Activated CD4-positive, CD25-positive, alpha-beta regulatory T cell treated with anti-CD3 and anti-CD28 coated beads, Interleukin-2, amount 50 U/mL, for 24 hours (primary cell): ENCODE measurements at places on chromosomes 6 and 20.

DNA sequence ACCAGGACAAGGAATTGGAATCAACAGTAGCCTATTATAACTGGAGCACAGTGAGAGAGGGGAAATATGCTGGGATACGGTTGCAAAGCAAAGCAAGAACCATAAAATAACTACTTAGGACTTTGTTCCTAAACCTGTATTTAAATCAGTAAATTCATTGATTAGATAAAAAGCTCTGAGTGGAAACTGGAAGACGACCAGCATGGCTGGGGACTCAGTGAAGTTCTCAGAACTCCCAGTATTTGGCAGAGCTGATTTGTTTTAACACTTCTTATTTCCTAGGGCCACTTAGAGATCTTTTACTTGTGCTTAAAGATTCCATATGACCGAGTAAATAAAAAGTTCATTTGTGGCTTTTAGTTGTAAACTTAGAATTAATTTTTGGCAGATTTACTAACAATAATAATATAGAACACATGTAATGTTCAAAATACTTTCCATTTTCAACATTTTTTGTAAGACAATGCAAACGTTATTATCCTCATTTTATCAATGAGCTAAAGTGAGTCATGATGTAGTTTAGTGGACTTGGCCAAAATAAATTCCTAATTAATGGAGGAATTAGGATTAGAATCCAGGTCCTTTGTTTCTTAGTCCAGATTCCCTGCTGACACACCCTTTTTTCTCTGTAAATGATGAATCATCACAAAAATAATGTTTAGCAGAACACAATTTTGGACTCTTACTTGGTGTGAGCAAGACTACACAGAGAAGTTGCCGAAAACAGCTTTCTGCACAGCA is 392.9 kb downstream of the GJA1 start:
- ATAC-seq: no peak

DNA sequence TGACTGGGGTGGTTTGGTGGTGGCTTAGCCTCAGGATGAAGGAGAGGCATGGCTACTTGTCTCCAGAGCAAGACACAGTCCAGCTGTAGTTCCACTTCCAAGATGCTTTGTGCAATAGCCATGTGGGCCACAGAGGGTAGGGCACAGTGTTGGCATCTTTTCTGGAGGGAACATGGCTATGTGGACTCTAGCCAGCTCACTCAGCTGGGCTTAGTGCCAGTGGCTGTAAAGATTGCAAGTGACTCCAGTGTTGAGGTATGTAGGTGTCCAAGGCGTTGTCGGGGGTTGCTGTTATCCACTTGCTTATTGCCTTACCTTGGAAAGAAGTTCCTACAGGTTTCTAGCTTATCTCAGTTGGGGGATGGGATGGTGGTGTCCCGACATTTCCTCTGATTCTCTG is 233.4 kb downstream of the CD109 start:
- ATAC-seq: no peak

DNA sequence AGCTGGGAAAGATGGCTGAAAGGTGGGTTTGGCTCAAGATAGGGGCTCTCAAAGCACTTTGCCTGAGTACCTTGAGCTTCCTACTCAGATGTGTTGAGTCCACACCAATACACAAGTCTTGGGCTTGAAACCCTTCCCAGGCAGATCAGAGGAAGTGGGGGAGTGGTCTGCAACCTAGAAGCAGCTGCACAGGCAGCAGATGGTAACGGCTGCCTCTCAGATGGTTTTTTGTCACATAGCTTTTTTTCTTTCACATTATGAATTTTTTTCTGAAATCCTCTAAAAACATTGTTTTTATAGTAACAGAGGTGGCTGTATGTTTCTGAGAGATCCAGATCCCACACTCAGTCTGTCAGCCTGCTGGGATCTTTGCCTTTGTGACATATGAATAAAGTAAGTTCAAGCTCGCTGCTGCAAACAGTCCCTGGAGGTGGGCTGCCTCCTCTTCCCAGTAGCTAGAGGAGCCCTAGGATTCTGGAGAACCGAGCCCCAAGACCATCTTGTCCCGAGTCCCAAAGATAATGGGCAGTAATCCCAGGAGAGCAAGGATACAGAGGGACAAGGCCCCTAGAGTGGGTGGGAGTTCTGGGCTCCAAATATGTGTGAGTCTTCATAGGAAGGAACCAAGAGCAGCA is 97.1 kb upstream of the TOP1 start:
- no peak for ATAC-seq

GRCh38 chr6:150719831-150720230 is 120.1 kb downstream of the PLEKHG1 start:
- ATAC-seq: no peak

- ATAC-seq: no peak
Measured at GRCh38 chr6:140980265-140980887, 1152.3 kb upstream of the GJE1 start.

- ATAC-seq: no peak
Measured at GRCh38 chr6:126040826-126041225, 54.5 kb downstream of the TRMT11 start.

- no peak for ATAC-seq
Measured at GRCh38 chr20:11459090-11459890, 458.4 kb upstream of the BTBD3 start.

GRCh38 chr6:52647199-52647598 is 23.7 kb upstream of the TMEM14A start:
- ATAC-seq: no peak

- no peak for ATAC-seq
Measured at GRCh38 chr20:24764027-24764793, 184.9 kb upstream of the CST7 start.
